Bone marrow (tissue), 2 donors: ENCODE measurements at places on chromosomes 4 and X.

- DNase-seq, result no peak
Measured at GRCh38 chr4:36358173-36358572, 76.8 kb downstream of the DTHD1 start.

- DNase-seq, result peak; percentile 6
Measured at GRCh38 chr4:123505095-123506010, 108.8 kb downstream of the SPRY1 start.

GRCh38 chr4:158496030-158496741 is 25.5 kb upstream of the RXFP1 start:
- DNase-seq, result peak; percentile 30

DNA sequence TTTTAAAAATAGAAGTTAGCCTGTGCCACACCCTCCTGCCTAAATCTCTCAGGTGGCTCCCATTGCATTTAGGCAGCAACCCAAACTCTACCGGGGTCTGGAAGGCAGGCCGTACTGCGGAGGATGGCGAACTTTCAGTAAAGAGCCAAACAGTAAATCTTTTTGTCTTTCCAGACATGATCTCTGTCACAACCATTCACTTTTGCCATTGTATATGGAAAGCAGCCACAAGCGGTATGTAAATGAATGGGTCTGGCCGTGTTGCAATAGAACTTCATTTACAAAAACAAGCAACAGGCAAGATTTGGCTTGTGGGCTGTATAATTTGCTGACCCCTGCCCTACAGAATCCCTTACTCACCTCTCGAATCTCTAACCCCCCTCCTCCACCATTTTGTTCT is 3.3 kb downstream of the RADX start:
- DNase-seq, result no peak

GRCh38 chrX:136211766-136212556 is 39.2 kb downstream of the MAP7D3 start:
- no peak for DNase-seq

GRCh38 chr4:166546009-166546408 is 673.0 kb downstream of the TLL1 start:
- DNase-seq, result no peak

DNA sequence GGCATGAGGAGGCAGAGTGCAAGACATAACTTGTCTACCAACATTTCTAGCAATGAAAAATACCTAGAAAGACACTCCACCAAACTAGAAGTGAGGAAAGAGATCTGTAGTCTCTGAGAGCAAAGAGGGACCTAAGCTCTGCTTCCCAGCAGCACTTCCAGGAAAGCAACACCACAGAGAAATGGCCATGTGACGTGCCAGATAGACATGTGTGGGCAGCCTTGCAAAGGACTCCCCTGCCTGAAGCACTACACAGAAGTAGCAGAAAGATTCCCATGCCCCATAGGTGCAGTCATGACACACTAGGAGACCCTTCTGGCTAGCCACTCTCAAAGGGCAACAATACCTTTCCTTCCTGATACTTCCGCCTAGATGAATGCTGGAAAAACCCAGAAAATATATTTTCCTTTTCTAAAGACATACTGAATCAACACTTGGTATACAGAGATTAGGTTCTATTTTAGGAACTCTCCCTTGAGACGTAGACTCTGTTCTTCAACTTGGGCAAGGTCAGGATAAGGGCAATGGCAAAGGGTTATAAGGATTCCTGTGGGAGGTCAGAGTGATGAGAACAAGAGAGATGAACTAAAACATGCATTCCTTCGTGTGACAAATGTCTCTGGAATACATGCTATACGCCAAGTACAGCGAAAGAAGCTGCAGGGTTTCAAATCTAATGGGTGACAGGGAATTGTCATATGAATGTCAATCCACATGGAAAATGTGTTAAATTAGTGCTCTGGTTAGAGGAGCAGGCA is 187.5 kb upstream of the ETNPPL start:
- no peak for DNase-seq

GRCh38 chrX:38426785-38427184 is 74.4 kb downstream of the OTC start:
- no peak for DNase-seq

- DNase-seq, result no peak
Measured at GRCh38 chr4:8352368-8353157, 83.0 kb downstream of the HTRA3 start.

- no peak for DNase-seq
Measured at GRCh38 chr4:144338834-144339233, 198.3 kb upstream of the GYPA start.

DNA sequence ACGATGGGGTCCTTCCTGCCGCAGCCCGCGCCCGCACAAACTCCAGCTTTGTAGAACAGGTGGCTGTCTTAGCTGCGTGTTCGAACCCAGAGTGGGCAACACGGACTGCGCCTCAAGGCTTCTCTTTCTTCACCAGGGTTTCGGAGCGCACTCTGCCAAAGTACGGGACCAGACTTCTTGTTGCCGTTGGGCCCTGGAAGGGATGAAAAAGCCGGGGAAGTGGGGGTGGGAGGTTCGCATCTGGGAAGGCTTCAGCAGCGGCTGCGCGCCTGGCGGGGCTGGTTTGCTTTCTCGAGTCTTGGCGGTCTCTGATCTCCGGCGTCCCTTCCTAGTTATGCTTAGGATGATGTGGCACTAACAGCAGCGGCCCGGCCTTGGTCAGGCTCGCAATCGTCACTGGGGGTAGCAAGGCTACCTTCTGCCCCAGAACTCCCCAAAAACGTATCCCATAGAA is 673 bp downstream of the PARM1 start:
- no peak for DNase-seq

DNA sequence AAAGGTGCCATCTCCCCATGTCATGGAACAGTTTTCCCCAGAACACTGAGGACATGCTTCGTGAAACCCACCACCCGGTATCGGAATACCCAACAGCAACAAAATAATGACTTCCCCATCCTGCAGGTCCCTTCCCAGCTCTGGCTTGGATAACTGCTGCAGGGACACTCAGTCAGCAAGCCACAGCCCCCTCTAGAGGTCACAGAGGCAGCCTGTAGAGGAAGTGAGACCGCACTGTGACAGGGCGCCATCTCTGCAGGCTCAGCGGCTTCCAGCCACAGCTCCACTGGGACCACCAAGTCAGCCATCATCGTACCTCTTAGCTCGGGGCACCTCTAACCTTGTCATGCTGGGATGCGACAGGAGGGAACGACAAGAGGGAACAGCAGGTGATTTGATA is 315.9 kb downstream of the LDB2 start:
- no peak for DNase-seq

- no peak for DNase-seq
Measured at GRCh38 chrX:30795981-30796958, 92.8 kb downstream of the TAB3 start.

DNA sequence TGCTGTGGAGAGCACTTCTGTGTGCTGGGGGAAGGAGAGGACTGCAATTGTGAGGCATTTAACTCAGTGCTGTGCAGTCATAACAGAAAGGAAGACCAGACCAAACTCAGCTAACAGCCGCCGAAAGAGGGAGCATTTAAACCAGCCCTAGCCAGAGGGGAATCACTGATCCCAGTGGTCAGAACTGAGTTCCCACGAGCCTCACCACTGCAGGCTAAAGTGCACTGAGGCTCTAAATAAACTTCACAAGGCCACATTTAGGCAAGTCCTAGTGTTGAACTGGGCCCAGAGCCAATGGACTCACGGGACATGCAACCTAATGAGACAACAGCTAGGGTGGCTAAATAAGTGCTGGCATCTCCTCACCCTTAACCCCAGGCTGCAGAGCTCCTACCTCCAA is 20.4 kb downstream of the IQCM start:
- DNase-seq, result no peak
